D721Med (cell line): ENCODE measurements at places on chromosomes 1 and 21.

DNA sequence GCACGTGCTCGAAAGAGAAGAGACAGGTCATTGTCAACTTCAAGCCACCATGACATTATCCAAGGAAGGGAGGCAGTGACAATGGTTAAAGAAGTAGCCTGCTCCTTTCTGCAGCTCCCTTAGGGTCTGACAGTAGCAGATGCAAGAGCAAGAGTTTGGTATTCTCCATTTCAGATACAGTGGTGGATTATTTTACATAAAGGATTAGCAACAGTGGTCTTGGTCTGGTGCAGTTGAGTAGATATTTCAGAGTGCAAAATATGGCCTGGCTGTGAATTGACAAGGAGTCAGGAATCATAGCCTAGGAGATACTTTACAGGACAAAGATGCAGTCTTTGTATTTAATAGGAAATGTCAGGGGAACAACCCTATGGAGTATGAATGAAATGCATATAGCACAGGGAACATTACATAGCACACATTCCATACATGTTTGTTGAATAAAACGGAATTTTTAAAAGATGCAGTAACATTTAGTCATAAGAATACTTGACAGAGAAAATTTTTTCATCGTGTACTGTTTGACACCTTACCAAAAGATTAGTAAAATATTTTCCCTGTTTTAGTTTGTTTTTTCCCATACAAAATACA is 41.8 kb downstream of the CHRM3 start:
- DNase-seq = no peak

DNA sequence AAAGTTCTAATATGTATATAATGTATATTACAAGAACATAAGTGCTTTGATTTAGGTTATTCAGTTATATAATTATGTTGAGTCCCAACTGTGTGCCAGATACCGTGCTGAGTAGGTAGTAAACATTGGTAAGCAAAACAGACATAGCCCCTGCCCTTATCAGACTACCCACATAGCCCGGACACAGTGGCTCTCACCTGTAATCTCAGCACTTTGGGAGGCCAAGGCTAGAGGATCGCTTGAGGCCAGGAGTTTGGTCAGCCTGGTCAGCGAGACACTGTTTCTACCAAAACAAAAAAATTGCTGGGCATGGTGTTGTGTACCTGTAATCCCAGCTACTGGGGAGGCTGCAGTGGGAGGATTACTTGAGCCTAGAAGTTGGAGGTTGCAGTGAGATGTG is 30.7 kb downstream of the RNF11 start:
- no peak for DNase-seq

DNA sequence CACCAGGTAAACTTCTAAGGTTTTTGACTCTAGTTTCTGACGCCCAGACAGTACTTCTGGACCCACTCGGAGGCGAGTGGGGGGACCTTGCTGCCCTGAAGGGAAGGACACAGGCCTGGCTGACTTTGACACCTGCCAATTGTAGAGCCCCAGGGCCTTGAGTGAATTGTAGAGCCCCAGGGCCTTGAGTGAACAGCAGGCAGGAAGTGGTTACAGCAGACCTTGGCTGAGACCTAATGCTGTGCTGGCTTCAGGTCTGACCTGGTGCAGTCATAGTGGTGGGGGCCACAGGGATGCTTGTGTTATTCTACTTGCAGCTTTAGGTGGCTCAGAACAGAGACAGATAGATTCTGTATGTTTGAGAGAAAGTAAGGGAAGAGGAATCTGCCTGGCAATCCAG is 344.3 kb downstream of the DUSP10 start:
- DNase-seq = no peak

DNA sequence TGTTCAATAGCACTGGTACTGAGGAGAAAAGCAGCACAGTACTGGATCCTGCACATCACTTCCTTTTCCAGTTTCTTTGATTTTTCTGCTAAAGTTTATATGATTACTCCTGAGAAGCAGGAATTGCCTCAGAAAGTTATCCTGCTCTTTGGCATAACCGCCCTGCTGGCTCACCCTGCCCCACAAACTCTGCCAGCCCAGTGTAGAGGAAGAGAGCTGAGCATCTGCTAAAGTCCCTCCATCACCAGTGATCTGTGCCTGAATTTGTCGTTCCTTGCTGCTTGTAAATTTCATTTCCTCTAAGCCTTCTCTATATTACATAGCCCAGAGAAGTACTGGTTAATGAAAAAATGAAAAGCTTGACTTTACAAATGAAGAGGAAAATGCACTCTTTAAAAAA is 87.0 kb upstream of the C1orf21 start:
- DNase-seq = no peak

DNA sequence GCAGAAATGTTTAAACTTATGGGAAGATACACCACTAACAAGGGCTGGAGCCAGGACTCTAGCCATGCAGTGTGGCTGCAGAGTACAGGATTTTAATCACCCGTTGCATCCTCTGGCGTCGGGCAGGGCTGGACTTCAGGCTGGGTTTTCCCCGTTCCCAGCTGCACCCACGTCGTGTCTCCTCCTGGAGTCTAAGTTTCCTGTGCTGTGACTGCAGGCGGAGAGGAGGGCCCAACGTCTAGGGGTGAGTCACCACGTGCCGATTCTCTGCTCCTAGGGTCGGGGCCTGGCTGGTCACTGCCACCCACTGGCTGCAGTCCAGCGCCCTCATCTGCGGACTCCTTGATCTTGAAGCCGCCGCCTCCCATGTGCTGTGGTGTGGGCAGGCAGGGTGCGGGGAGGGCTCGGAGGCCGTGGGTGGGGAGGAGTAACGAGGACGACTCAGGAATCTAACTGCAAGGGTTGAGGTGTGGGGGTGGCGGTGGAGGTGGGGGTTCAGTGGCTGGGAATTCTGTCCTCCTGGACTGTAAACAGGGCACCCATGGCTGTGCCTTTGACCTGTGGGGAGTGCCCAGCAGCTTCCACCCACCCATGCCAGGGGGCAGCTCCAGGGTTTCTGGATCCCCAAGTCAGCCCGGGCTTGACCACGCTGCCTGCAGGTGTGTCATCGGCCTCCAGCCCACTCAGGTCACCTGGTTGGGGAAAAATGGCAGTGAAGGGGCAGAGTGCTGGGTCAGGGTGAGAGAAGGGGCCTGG is 77.8 kb downstream of the ALPL start:
- DNase-seq = no peak

GRCh38 chr1:98387701-98388100 is 273.8 kb upstream of the SNX7 start:
- no peak for DNase-seq

- no peak for DNase-seq
Observed at GRCh38 chr1:109639841-109640184, 16.1 kb upstream of the GSTM4 start.

DNA sequence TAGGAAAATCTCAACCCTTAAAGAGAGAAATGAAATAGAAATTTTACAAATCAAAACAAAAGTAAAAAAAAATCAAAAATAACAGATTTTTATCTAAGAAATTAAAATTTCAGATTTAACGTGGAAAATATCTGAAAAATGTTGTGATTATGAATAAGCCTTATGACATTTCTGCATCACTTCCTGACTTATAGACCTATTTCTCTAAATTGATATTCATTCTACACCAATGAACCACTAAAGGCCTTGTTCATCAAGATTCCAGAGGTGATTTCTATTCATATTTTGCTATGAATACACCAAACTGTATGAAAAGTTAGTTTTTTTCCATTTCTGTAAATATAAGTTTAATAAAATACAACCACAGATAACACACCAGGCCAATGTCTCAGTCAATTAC is 261.5 kb downstream of the SMYD3 start:
- no peak for DNase-seq

DNA sequence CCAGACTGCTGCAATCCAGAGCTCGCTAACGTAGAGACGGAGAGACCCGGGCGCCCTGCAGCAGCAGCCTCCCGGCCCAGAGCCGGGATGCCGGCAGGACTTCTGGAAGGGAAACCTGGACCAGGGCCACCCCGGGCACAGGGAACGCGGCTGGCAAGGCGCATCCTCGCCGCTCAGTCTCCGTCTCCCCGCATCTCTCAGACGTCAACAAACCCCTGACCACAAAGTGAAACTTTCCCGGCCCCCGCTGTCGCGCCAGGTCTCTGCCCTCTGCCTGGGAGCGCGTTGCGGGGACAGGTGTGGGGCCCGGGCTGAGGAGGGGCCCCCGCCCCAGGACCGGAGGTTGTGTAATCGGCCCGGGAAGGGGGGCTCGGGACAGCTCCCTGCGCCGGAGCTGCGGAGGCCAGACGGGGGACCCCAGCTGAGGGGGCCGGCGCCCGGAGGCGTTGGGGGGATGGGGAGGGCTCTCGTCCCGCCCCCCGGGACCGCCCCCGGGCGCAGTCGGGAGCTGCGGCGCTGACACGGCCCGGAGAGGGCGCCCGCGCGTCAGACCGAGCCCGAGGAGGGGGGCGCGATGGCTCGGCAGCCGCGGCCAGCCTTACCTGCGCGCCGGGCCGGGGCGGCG is 116.6 kb upstream of the HIVEP3 start:
- DNase-seq = peak; percentile 39

- no peak for DNase-seq
Observed at GRCh38 chr1:68103884-68104554, 53.6 kb upstream of the DIRAS3 start.

DNA sequence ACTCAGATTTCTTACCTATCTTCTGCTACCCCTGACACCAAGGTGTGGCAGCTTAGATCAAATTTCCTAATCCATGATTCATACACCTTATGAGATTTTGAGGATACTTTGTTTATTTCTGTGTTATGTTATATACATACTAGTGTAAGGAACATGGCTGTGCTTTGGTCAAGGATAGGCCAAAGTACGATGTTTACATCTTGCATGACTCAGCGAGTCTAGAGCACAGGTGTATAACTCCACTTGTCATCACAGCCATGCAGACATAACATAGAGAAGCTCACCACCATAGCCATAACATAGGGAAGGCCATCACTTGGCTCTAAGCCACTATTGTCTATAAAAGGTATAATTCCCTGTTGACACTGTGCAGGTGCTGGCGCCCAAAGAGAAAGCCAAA is 61.2 kb downstream of the GBP6 start:
- DNase-seq = no peak

DNA sequence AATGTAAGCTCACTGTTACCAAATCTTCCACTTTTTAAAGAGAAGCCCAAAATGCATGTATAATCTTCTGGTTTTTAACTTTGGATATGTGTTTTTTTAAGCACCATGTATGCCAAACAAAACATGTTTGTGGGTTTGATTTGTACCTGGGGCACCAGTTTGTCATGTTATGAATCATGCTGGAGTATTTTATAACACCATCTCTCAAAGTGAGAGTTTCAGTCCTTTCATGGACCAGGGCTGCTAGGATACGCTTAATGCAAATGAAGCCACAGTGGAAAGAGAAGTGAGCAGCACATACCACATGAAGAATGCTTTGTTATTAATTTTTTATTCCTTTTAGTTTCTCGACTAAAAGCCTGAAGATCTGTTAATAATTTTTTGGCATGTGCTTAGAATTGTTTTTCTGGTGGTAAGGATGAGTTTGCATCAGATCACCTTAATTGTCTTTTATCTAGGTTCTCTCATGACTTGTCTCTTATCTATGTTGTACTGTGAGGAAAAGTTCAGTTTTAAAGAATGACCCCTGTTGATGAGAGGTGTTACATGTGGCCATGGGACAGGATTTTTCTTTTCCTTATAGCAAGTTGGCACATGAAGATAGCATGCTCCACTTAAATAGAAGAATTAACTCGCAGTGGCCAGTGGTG is 2.0 kb upstream of the RABGAP1L start:
- DNase-seq = no peak

DNA sequence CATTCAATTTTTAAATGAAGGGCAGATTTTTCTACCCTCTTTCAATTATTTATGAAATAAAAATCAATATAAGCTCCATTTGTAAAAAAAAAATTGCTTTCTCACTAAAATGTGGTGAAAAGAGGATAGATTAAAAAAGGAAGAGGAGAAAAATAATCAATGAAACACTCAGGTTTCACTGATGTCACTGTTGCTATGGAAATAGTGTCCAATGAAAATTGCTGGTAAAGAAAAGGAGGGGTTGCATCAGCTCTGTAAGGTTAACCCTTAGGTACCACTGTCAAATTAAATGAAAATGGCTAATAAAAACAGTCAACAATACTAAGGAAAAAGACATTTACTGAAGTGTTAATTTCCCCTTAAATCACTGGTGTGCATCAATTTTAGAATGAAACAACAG is 91.6 kb upstream of the TTC39A start:
- no peak for DNase-seq

- no peak for DNase-seq
Observed at GRCh38 chr1:233033361-233033760, 83.0 kb downstream of the NTPCR start.

DNA sequence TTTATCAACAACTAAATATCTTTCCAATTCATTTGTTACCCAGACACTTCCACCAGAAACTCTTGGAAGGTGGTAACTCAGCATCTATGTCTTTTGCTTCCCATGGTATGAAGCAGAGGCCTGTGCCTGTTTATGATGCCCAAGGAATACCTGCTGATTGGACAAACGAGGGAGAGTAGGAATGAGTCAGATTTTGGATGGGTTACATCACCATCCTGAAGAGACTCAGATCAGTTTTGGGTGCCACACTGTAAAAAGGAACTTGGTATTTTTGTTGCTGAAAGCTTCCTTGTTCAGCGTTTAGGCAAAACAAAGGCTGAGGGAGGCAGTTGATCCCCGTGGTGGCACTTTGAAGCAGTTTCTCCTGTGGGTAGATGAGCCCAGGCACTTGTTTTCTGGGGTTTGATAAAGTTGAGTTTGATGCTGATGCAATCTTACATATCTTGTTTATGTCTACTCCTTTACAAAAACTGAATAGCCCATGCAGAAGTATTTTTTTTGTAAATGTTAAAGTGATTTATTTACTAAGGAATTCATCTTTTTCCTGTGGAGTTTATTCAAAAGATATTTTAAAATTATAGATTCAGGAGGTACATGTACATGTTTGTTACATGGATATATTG is 26.7 kb upstream of the CYP4X1 start:
- no peak for DNase-seq

- no peak for DNase-seq
Observed at GRCh38 chr1:247517795-247518612, 18.2 kb downstream of the OR2C3 start.

DNA sequence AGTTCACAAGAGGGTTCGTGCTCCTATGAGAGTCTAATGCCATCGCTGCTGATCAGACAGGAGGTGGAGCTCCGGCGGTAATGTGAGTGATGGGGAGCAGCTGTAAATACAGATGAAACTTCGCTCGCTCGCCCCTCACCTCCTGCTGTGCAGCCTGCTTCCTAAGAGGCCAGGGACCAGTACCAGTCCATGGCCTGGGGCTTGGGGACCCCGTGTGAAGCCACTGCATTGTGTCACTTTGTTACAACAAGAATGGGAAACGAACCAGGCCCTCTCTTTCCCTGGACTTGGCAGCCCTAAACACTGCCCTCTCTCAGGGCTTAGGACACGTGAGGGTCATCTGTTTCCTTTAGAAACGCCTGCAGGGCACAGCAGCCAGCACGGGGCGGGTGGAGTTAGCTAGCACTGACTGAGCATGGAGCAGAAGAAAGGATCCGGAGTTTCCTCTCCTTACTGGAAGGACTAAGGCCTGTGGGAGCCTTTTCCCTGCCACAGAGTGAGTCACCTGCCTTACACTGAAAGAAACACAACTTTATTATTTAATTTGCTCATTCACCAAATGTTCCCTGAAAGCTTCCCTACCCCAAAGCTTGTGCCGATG is 185.2 kb upstream of the TMEM51 start:
- no peak for DNase-seq

- no peak for DNase-seq
Observed at GRCh38 chr1:10607228-10607627, 132.5 kb downstream of the PEX14 start.

- DNase-seq = no peak
Observed at GRCh38 chr1:24535778-24536177, 20.1 kb upstream of the NCMAP start.
